NCI-H1417 (cell line): ENCODE measurements at places on chromosomes 7 and 10.

DNA sequence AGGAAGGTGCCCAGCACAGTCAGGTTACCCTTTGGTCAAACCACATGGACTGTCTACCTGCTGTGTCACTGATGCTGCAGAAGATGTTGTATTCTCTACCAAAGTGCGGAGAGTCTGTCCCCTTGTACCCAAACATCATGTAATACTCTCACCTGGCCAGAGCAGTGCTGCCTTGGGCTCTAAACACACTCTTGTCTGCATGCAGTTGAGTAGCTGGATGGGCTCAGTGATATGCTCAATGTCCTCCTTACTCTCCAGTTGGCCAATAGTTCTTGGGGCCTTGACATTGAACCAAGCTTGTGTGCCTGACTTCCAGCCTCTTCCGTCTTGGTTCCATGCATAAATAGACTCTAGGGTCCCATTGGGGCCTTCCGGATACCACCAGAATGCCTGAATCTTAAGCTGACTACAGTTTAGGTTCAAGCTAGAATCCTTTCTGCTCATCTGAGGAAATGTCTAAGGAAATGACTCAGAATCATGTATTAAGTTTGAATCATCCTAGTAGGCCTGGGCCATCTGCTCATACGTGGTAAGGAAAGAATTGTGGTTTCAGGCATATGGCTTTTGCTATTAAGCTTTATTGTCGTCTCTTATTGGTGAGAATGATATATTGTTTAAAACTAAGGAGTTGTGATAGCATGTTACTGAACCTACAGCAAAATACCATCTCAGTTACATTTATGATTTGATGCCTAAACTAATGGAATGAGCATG is 118.0 kb downstream of the OTUD1 start:
- no peak for DNase-seq

- DNase-seq: no peak
Observed at GRCh38 chr10:114631090-114631665, 26.9 kb downstream of the ABLIM1 start.

DNA sequence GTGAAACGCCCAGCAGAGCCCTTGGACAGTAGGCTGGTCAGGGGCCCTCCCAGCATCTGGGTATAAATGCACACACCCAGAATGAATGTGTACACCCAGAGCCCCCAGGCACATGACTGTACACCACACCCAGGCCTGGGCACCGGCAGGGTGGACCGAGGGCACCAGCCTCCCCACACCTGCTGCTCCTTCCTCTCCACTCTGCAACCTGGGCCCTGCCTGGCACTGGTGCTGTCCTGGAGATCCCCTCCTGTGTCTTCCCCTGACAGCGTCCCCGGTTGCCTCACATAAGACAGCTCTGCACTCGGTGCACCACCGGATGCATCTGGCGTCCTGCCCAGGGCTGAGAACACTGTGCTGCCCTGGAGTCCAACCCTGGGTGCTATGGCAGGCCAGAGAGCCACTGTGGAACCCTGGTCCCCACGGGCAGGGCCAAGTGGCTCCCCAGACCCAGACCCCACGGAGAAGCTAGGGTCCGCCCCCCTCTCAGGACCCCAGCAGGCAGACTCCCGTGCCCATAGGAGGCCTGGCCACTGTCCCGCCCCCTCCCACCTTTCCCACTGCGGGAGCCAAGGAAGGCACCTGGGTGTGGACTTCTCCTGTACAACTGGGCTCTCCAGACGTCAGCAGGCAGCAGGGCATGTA is 6.6 kb downstream of the RASGEF1A start:
- peak; percentile 30 for DNase-seq

DNA sequence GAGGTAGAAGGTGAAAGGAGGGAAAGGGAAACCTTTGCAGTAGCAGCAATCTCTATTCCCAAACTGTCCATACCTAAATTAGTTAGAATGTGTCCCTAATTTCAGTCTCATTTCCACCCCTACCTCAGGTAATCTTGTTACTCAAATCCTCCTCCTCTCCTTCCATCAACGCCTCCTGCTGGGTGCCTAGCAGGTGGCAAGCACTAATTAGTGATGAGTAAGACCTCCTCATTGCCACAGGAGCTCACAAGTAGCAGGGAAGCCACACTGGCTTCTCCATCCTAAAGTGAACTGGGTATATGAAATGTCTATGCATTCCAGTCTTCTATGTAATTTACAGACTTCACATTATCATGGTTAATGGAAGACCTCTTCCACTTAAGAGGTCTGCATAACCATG is 25.7 kb upstream of the FAM133B start:
- no peak for DNase-seq
